Tongue (tissue), 3 donors: ENCODE measurements at places on chromosomes 16 and 17. TPM values are rescaled to one million over a fixed set of nuclear protein-coding genes. Genes with fewer than 3 reads are reported as not detected.
A peak's percentile ranks its signal among the peaks of the same experiment; 100 is the strongest.

DNA sequence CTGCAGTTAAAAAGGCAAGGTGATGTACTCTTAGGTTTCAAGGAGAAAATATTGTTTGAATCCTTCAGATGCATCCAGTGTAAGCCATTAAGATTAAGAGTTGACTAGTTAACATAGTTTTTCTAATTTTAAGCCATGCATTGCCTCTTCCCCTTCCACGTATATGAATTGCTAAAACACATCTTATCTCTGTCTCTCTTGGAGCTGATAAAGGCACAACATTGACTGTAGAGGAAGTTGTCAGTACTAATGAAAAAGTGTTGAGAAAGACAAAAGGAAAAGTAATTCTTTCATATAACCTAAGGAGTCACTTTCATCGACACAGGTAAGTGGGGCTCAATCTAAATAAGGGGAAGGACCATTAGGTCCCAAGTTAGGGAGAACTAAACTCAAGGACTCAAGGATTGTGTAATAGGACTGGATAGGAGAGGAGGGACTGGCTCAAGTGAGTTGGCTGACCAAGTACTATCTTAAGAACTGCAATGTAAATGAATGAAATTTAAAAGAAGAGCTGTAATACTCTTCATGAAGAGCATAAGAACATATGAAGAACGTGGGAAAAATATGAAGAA, 55.6 kb downstream of the GRB7 start:
- no peak for DNase-seq

DNA sequence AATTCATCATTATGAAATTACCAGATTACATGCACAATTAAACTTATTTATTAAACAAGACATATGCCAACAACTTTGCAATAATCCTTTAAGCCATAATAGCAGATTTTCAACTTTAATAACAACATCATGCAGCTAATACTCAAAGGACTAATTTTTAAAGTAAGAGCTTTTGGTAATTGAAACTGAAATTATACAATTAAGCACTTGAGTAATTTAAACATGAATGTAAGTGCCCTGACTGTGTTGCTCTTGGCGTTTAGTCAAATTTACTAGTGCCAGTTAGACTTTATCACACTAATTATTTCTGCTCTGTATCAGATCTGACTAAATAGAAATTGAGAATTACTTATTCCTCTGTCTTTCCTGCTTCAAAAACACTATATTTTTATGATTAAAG, 46.8 kb upstream of the PSMD7 start:
- DNase-seq, result no peak

Gene TM4SF5
- total RNA-seq, result not detected

- no peak for DNase-seq
Measured at GRCh38 chr17:17728550-17729251, 47.4 kb downstream of the RAI1 start.

DNA sequence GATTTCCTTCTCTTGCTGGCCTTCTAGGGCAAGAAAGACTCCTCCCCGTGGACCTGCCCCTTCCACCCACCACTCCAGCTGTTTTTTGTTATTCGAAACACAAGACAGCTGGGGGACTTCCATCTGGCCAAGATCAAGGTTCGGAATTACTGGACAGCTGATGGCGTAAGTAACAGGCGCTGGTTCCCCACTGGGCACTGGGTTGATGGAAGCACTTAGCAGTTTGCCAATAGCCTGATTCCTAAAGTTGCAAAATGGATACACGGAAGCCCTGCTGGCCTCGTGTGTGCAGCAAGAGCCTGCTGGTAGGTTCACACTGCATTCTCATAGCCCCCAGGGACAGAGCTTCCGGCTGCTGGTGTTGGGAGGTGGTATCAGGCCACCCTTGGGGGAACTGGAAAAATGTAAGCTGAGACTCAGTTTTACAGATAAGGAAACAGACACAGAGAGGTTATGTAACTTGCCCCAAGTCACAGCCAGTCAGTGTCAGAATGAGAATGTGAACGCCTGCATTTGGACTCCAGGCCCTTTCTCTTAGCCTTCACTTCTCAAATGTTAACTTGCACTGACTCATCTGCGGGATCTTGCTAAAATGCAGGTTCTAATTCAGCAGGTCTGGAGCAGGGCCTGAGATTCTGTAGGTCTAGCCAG, 171.7 kb downstream of the KATNIP start:
- peak; percentile 95 for DNase-seq

GRCh38 chr16:22668318-22668717, 145.6 kb upstream of the HS3ST2 start:
- no peak for DNase-seq

GRCh38 chr16:85819245-85819644, 19.8 kb downstream of the COX4I1 start:
- DNase-seq, result peak; percentile 80

GRCh38 chr16:82995286-82995923, 368.6 kb downstream of the CDH13 start:
- DNase-seq, result no peak

Gene SCN4A
- 46.2 TPM for total RNA-seq

Gene ITGB4
- total RNA-seq, result 48.2 TPM

Gene CD19
- not detected for total RNA-seq

DNA sequence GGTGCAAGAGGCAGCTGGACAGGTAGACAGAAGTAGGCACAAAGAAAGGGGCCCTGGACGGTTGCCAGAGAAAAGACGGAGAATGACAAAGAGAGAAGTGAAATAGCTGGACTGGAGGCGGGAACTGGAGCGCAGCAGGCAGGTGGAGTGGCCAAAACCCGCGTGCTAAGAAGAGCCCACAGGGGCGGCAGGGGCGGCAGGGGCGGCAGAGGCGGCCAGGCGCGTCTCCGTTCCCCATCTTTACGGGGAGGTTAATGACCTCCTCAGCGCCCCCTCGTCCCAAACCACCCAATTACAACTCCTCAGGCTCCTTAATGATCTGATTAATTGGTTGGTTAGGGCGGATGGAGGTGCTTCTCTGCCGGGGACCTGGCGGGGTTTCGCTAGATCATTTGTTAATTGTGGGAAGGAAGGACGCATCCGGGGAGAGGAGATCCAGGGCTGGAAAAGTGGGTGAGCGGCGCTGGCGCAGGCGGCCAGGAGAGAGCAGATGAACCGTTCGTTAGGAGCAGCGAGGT, 15.4 kb upstream of the HOXB9 start:
- no peak for DNase-seq

DNA sequence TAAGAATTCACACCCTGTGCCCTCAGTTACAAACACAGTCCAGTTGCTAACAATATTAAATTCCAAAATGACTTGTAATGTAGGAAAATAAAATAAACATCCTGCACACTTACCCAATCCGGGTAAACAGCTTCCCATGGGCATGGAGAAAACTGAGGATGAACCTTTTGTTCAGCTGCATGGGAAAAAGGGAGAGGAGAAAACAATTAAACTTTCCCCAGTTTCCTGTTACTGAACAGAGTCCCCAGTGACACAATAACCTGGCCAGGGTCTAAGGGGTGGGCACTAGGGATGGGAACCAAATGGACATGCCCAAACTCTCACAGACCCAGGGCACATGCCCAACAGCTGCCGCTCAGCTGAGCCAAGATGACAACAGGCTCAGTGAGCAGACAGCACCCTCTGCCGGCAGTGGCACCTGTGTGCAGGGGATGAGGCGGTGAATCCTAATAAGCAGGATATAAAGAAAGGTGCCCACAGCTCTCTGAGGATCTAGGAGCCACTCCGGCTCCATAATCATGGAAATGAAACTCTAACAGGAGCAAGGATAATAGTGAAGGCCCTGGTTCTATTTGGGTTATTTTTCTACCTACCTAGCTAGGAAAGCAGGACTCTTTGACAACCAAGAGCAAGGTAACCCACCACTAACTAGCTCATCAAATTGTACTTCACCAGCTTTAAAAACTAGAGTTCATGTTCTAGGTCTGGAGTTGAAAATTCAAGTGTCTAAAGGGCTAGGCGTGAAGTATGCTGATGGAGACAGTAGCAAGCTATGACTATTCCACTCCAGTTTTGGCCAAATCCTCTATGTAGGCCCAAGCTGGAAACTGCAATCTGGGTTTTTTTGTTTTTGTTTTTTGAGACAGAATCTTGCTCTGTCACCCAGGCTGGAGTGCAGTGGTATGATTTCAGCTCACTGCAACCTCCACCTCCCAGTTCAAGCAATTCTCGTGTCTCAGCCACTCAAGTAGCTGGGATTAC, 58.8 kb downstream of the SMG6 start:
- peak; percentile 95 for DNase-seq

- DNase-seq, result no peak
Measured at GRCh38 chr16:77223184-77223583, 24.0 kb downstream of the SYCE1L start.

Gene KRT17
- total RNA-seq, result 253 TPM

DNA sequence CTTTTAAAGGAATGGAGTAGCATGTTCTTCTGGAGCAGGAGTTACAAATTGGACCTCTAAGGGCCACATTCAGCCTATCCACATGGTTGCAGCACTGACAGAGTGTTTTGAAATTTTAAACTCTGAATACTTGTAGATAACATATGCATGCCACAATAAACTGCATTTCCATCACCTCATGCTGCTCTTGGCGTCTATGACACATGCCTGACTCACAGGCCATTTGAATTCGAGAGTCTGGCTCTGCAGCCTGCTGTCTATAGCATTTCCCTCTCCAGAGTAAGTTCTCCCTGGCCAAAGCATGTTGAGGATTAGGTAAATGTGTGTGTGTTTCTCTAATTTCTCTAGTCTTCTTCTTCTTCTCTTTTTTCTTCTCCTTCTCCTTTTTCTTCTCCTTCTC, 28.7 kb upstream of the MYOCD start:
- no peak for DNase-seq

DNA sequence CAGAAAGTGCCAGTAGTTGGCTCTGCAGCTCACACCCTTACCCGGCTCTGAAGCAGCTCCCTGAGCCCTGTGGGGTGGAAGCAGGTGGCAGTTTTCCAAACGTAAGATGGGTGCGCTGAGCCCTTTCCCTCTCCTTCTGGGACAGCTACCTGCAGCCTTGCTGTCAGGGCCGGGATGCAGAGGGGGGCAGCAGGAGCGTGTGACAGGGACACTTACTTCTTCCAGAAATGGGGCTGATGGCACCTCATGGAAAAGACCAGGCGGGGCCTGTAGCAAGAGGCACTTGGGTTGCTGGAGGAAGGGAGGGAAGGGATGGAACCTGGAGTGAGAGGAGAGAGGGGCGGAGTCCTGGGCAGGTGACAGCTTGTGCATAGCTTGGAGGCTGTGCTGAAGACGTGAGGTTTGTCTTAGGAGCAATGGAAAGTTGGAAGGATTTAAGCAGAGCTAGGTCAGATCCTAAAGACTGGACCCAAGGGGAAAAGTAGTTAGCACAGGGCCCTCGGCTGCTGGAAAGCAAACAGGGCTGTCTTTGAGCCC, 216.8 kb upstream of the RPL38 start:
- no peak for DNase-seq

Gene MYOCD
- 6.9 TPM for total RNA-seq
